Activated CD8-positive, alpha-beta T cell treated with anti-CD3 and anti-CD28 coated beads, Interleukin-2, amount 10 ng/mL, durations not matched to agents 7 days and 5 days (primary cell): ENCODE measurements at places on chromosomes 5 and 9.

DNA sequence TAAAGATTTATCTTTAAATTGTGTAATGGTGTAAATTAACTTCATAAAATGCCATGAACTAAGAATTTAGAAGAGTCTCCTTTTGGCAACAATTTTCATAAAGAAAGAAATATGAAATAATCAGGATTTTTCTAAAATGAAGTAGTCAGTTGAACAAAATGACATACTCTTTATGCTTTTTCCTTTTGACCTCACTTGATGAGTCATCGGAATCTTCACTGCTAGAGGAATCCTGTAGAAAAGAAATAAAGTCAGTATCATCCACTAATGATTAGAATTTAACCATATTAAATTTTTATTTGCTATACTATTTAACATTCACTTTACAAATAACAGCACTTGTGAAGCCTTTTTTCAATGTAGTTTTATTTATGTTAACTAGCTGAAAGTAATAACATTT is 26.1 kb downstream of the CHD1 start:
- no peak for DNase-seq
- peaks cover 41% of the 10 kb centered on the region for H3K36me3 ChIP-seq
- H3K4me1 ChIP-seq, result peaks cover 8% of the 10 kb centered on the region
- H3K4me3 ChIP-seq, result no peak overlapping the region
- no peaks in the 10 kb centered on the region for H3K27me3 ChIP-seq
- H3K27ac ChIP-seq, result no peak overlapping the region

GRCh38 chr5:152427721-152428120 is 22.6 kb upstream of the NMUR2 start:
- no peaks in the 10 kb centered on the region for H3K27me3 ChIP-seq
- H3K27ac ChIP-seq, result no peak overlapping the region
- H3K4me1 ChIP-seq, result no peaks in the 10 kb centered on the region
- H3K4me3 ChIP-seq, result no peak overlapping the region

- no peak overlapping the region for H3K27ac ChIP-seq
- peaks cover 17% of the 10 kb centered on the region for H3K27me3 ChIP-seq
- peaks cover under 1% of the 10 kb centered on the region for H3K4me1 ChIP-seq
- DNase-seq, result no peak
- no peak overlapping the region for H3K4me3 ChIP-seq
These were observed 160.3 kb upstream of the TBC1D2 start for GRCh38 chr9:98415782-98416181.

- peaks cover 38% of the 10 kb centered on the region for H3K27me3 ChIP-seq
- no peak overlapping the region for H3K4me3 ChIP-seq
- H3K36me3 ChIP-seq, result no peaks in the 10 kb centered on the region
- H3K4me1 ChIP-seq, result peaks cover 31% of the 10 kb centered on the region
- no peak overlapping the region for H3K27ac ChIP-seq
- no peak for DNase-seq
These were observed 65.5 kb upstream of the ABCA1 start for GRCh38 chr9:104993291-104993963.

DNA sequence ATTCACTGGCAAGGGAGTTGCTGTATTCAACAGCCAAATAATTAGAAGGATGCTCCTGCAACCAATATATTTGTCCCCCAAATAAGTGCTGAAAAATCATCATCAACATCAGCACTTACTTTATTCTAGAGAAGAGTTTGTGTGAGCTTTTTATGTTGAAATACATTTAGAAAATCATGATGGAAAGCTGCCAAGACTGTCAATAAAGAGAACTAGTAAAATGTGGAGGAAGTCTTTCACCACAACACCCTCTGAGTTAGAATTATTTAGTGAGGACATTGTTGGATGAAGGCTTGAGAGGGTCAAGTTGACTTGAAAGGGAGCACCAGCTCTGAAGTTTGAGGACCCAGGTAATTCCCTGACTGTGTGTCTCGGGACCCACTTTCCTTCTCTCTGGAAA is 100.2 kb upstream of the TBCA start:
- H3K4me3 ChIP-seq, result no peak overlapping the region
- no peaks in the 10 kb centered on the region for H3K36me3 ChIP-seq
- H3K4me1 ChIP-seq, result no peaks in the 10 kb centered on the region
- no peak for DNase-seq
- H3K27ac ChIP-seq, result no peak overlapping the region
- no peaks in the 10 kb centered on the region for H3K27me3 ChIP-seq

GRCh38 chr5:176818391-176819098 is 8.2 kb downstream of the UNC5A start:
- DNase-seq, result peak; percentile 76
- peaks cover 18% of the 10 kb centered on the region for H3K4me1 ChIP-seq
- H3K36me3 ChIP-seq, result no peaks in the 10 kb centered on the region
- peak overlapping the region; percentile 8 for H3K27ac ChIP-seq
- peaks cover 57% of the 10 kb centered on the region for H3K27me3 ChIP-seq

- no peaks in the 10 kb centered on the region for H3K36me3 ChIP-seq
- no peak overlapping the region for H3K27ac ChIP-seq
- no peak overlapping the region for H3K4me3 ChIP-seq
- DNase-seq, result no peak
These were observed 39.0 kb upstream of the CD180 start for GRCh38 chr5:67235399-67236110.

- H3K27ac ChIP-seq, result no peak overlapping the region
- H3K36me3 ChIP-seq, result no peaks in the 10 kb centered on the region
- no peaks in the 10 kb centered on the region for H3K4me1 ChIP-seq
These were observed 119.7 kb downstream of the CHSY3 start for GRCh38 chr5:130024006-130024405.

- no peaks in the 10 kb centered on the region for H3K4me1 ChIP-seq
- peaks cover 4% of the 10 kb centered on the region for H3K36me3 ChIP-seq
- H3K4me3 ChIP-seq, result no peak overlapping the region
- no peak overlapping the region for H3K27ac ChIP-seq
These were observed 20.0 kb downstream of the JMY start for GRCh38 chr5:79255786-79256557.

DNA sequence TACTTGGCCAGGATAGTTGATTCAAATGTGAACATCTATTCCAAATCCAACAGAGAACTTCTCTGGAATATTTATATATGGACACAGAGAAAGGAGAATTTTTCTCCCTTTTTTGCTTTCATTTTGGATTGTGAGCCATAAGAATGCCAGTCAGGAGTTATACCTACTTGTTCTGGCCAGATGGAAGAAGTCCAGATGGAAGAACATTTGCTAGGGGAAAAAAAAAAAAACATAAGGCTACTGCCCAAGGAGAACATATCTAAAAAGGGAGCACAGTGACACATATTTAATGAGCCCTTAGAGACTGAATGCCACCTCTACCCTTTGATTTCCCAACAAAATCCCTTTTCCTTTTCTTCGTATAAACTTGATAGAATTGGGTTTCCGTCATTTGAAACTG is 61.7 kb upstream of the PPP2R2B start:
- H3K36me3 ChIP-seq, result no peaks in the 10 kb centered on the region
- no peak overlapping the region for H3K4me3 ChIP-seq

GRCh38 chr9:89853931-89854330 is 249.1 kb downstream of the GADD45G start:
- no peak for DNase-seq
- no peak overlapping the region for H3K4me3 ChIP-seq
- peaks cover 27% of the 10 kb centered on the region for H3K27me3 ChIP-seq
- H3K36me3 ChIP-seq, result no peaks in the 10 kb centered on the region
- no peak overlapping the region for H3K27ac ChIP-seq
- peaks cover 5% of the 10 kb centered on the region for H3K4me1 ChIP-seq

DNA sequence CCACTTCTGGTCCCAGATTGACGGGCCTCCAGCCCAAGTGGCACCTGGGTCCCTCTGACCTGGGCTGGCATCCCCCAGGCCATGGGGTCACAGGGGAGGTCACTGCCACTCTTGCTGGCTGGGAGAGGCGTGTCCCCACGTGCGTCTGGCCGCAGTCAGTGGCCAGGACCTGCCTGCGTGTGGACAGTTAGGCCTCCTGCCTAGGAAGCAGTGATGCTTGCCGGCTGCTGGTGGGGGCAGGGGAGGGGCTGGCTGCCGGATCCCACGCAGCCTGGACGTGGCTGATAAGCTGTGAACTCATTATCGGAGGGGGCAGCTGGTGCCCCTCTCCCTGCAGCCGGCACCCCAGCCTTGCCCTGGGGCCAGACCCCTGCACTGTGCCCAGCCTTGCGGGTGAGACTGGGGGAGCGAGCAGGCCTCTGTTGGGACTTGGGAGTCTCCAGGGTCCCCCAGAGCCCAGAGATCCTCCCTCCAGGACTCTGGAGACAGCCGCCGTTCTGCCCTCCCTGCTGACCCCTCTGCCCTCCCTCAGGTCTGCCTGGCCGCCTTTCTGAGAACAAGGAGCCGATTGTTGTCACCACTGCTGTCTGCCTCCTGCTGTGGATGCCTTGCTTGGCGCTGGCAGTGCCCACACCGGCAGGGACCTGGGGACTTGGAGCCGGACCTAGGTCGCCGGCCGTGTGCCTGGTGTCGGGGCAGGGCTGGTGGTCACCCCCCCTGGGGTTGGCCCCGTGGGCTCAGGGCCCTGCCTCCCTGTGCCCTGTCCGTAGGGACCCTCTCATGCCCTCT is 12.3 kb downstream of the RXRA start:
- H3K27ac ChIP-seq, result no peak overlapping the region
- no peaks in the 10 kb centered on the region for H3K4me1 ChIP-seq
- DNase-seq, result no peak
- no peaks in the 10 kb centered on the region for H3K36me3 ChIP-seq

DNA sequence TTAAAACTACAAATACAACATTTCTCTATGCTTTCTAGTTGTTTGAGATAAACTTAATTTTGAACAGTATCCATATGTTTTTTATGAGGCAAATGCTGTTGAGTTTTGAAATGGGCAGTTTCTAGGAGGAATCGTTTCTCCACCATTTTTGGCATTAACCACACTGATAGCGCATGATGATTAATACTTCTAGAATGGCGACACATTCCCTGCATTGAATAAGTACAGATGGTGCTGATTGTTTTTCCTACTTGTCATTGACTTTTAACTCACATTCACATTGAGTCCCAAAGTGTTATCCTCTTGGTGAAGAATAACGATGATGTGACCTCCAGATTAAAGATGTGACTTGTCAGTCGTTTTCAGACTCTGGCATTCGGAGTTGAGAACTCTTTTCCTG is 6.5 kb upstream of the CCDC192 start:
- DNase-seq, result no peak
- H3K27me3 ChIP-seq, result peaks cover 2% of the 10 kb centered on the region
- H3K4me3 ChIP-seq, result no peak overlapping the region
- H3K27ac ChIP-seq, result no peak overlapping the region
- H3K4me1 ChIP-seq, result no peaks in the 10 kb centered on the region

GRCh38 chr5:138655530-138656190 is 80.5 kb upstream of the HSPA9 start:
- peaks cover 17% of the 10 kb centered on the region for H3K4me1 ChIP-seq
- H3K27me3 ChIP-seq, result peaks cover 86% of the 10 kb centered on the region
- no peak overlapping the region for H3K27ac ChIP-seq
- no peak overlapping the region for H3K4me3 ChIP-seq
- no peaks in the 10 kb centered on the region for H3K36me3 ChIP-seq

- H3K27me3 ChIP-seq, result peaks cover 32% of the 10 kb centered on the region
- H3K4me3 ChIP-seq, result no peak overlapping the region
- no peak for DNase-seq
- no peaks in the 10 kb centered on the region for H3K36me3 ChIP-seq
- no peaks in the 10 kb centered on the region for H3K4me1 ChIP-seq
- no peak overlapping the region for H3K27ac ChIP-seq
These were observed 6.1 kb downstream of the LRRTM2 start for GRCh38 chr5:138869038-138869437.

- H3K36me3 ChIP-seq, result no peaks in the 10 kb centered on the region
- H3K4me1 ChIP-seq, result no peaks in the 10 kb centered on the region
- no peaks in the 10 kb centered on the region for H3K27me3 ChIP-seq
- no peak overlapping the region for H3K27ac ChIP-seq
- no peak overlapping the region for H3K4me3 ChIP-seq
- no peak for DNase-seq
These were observed 821.2 kb downstream of the PTPRD start for GRCh38 chr9:9791611-9792010.

DNA sequence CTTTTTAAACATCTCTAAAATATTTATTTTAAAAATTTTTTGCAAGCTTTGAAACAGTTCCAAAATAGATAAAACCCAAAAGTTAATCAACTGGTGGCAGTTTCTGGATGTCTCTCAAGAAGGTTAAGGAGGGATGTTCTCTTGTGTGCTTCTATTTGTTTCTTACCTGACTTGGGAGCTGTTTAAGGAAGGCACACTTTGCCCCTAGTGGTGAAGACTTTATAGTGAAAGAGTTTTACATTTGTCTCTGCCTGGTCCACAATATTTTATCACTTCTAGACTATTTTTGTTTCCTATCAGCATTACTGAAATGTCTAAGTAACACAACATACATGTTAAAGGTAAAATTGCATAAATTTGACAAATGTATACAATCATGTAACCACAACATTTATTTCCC is 552.8 kb downstream of the SEMA5A start:
- DNase-seq, result no peak
- no peaks in the 10 kb centered on the region for H3K36me3 ChIP-seq

GRCh38 chr9:26067608-26068007 is 389.4 kb upstream of the TUSC1 start:
- no peaks in the 10 kb centered on the region for H3K4me1 ChIP-seq
- H3K27ac ChIP-seq, result no peak overlapping the region
- H3K36me3 ChIP-seq, result no peaks in the 10 kb centered on the region
- H3K27me3 ChIP-seq, result no peaks in the 10 kb centered on the region
- DNase-seq, result no peak
- no peak overlapping the region for H3K4me3 ChIP-seq

GRCh38 chr5:72109062-72109411 is 1.8 kb downstream of the MAP1B start:
- H3K4me3 ChIP-seq, result peak overlapping the region; percentile 56
- H3K27ac ChIP-seq, result no peak overlapping the region
- no peak for DNase-seq
- H3K36me3 ChIP-seq, result no peaks in the 10 kb centered on the region
- H3K27me3 ChIP-seq, result peaks cover 68% of the 10 kb centered on the region

GRCh38 chr5:160742446-160742845 is 109.6 kb downstream of the ATP10B start:
- H3K4me3 ChIP-seq, result no peak overlapping the region
- DNase-seq, result no peak
- H3K27me3 ChIP-seq, result peaks cover 3% of the 10 kb centered on the region
- no peaks in the 10 kb centered on the region for H3K4me1 ChIP-seq
- no peak overlapping the region for H3K27ac ChIP-seq

DNA sequence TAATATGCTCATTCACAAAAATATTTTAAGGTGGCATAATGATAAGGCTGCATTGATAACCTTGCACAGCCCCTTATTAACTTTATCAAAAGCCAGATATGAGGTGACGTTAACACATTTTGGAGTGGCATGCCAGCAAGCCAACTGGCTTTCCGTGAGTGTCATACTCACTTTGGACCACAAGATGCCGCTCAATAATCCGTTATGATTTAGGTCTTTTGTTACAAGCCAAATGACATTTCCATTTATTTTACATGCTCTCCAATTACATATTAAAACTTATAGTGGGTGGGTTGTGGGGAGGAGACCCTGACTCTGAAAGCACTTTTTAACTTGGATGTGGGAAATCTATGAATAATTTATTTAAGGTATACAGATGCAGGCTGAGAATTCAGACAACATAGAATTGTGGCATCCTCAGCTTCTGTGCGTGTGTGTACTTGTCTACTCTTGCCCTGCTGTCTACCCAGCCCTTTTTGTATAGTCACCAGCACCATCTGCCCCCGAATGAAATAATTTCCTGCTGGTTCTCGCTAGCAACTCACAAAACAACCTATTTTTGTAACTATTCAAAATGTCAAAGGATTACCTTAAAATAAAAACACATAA is 305.1 kb downstream of the PSAT1 start:
- no peak overlapping the region for H3K4me3 ChIP-seq
- no peaks in the 10 kb centered on the region for H3K4me1 ChIP-seq
- peaks cover 6% of the 10 kb centered on the region for H3K27me3 ChIP-seq
- H3K27ac ChIP-seq, result no peak overlapping the region
